ENCODE measurements at places on chromosomes 3 and 15.

DNA sequence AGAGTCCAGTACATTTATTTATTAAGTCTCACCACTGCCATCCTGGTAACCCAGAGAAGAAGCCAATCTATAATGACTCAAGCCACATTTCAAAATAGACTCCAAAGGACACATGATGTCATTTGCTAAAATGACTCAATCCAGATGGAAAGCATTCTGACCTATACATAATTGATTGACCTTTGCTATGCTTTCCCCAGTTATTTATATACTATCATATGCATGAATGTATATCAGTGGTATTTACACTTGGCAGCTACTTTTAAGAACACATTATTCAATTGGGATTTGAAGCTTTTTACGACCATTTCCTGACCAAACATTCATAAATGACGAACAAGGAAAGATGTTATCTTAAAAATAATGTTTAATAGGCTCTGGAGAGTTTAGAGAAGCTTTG lies 297.2 kb downstream of the FHIT start:
- no peak for DNase-seq

DNA sequence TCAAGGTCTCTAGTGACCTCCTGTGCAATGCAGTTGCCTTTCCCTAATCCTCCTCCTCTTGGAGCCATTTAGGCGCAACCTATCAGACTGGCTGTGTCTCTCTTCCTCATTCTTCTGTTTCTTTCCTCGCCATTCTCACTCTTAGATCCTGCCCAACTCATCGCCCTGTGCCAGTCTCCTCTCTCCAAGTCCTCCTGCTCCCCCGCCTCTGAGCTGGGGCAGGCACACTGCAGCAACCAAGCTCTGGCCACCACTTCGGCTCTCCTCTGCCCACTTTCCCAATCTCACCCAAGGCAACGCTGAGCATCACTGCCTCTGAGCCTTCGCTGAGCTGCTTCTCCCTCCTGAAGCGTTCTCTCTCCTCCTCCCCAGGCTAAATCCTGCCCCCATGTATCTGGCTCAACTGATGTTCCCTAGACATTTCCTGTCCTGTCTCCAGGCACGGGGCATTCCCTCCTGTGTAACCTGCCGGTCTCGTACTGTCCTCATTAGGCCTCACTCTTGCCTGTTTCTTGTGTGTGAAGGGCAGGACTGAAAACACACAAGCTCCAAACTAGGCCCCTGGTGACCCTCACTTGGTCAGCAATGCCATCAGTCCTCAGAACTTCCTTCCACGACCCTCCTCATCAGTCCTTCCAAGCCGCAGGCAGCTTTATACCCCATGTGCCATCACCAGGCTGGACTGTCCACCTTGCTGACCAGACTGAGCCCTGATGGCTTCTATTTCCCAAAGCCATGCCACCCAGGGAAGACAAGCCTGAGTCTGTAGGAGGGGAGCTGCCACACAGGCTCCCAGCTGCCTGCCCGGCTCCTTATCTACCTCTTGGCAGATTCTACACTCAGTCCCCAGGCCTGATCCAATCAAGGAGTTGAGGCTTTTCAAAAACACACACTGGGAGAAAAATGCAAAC lies 85.6 kb downstream of the SEC22A start:
- DNase-seq = no peak

DNA sequence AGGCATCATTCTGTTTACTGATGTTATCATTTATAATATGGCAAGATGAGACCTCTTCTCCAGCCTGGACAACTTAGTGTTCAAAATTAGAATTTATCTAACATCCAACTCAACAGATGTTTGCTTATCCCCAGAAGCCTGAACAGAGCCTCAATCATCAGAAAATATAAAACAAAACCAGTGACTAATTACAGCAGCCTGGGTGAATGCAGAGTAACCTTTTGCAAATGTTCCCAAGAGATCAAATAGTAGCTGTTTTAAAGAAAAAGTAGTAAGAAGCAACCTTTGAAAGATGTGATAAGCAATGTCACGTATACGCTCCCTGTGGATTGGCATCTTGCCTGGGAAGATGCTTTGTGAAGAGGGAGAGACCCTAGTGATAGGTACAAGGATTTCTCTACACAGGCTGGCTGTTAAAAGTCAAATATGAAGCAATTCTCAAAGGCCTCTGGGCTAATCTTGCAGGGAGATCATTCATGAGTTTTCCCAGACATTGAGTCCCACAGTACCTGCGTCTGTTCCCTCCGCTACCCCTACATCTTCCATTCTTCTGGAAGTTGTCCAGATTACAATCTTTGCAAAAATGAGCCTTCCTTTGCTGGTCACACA lies 39.3 kb upstream of the PRICKLE2 start:
- DNase-seq = no peak

DNA sequence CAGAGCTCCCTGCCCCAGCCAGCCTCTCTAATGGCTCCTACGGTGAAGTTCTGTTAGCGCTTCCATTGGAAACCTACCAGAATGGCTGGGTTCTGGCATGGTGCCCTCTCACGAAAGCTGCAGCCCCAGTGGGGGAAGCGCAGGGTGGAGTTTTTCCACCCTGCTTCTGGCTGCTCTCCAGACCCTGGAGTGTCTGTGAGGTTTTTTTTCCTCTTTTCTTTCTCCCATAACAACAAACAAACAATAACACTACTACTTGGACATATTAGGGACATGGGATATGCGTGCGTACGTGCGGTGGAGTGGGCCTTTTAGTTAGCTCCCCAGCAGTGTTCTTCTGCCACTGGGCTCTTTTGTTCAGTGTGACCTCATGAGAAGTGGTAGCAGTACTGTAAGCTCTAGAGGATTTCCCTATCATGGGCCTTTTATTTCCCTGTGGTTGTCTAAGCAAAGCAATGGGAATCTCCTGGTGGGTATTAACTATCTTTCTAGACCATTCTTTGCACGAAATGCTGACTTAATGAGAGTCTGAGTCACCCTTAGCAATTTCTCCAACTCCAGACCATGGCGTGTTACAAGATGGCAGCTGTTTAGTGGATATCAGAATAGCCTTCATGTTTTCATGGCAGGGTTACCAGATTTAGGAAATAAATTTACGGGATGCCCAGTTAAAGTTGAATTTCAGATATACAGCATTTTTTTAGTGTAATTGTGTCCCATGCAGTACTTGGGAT lies 161.9 kb downstream of the FNDC3B start:
- no peak for DNase-seq

DNA sequence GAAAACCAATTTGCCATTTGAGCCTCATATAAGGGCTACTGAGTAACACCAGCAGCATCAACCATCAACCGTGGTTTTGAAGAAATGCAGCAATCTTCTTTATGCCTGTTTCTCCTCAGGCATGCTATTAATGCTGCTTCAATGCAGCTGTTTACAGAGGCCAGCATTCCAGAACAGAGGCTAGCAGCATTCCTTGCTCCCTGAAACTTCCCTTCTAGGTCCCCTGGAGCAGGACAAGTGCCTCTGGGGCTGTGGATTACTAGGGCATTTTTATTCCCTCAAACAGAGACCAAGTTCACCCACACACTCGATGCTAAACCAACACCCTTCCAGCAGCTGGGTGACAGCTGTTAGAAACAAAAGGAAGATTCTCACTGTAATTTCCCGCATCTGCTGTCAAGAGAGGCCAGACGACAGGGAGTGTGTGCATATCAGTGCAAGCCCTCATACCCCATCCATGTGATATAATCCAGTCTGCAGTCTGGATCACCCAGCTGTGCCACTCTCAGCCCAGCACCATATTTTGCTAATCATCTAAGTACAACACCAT lies 57.5 kb downstream of the HOMER2 start:
- no peak for DNase-seq

DNA sequence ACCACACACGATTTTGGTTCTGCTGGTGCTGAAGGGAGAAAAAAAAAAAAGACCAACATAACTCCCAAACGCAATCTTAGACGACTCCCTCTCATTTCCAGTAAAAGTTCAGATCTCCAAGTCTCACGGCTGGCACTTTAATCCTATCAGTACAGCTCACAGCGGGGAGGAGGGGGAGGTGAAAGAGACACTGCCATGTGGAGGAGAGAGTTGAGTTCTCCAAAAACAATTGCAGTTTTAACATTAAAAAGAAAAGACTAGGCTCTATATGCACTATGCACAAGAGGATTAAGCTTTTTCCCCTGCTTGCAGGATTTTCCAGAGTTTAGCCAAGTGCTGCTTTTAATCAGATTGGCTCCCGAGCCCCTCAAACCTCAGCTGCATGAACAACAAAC lies 16.8 kb downstream of the BMF start:
- DNase-seq = no peak

DNA sequence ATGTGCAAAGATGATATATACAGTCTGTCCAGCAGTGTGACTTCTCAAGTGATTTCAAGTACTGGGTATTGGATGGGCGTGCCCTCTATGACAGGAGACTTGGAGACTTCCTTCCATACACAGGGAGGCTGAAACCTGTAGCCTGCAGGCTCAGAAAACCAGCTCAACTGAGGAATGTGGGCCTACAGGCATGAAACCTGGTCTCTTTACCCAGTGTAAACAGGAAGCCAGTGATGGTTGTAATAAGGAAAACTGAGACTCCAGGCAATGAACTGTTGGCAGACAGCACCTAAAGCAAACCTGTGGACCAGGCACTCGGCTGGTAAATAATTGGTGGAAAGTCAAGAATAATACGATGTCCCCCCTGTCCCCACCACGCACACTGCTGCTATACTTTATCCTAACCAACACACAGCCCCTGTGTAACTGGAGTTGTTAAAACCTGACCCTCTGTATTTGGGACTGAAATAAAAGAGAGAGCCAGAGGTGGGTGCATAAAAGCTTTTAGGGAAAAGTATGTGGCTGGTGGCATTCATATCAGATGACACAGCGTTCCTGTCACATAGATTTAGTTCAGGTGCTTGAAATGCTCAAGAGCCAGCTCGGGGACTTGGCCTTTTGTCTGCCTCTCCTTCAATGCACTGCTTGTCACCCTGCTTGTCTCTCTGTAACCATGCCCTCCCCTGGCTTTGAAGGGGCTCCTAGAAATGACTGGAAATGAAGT lies 144.7 kb downstream of the TPRG1 start:
- no peak for DNase-seq

DNA sequence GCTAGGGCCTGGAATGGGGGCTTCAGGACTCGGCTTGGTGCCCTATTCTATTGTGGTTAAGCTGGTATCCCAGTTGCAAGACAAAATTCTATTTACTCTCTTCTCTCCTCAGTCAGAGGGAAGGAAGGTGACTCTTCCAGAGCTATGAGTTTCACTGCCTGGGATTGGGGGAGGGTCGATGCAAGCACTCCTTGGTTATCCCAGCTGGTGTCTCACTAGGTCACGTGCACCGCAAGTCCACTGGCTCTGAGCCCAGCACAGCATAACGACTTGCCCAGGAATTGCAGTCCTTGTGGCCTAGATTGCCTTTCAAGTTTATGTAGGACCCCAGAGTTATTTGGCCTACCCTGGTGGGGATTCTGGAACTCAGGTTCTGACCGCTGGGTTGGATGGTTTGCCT lies 958.8 kb downstream of the IGSF11 start:
- no peak for DNase-seq

GRCh38 chr3:58322793-58323192 lies 9.9 kb upstream of the PXK start:
- DNase-seq = no peak

- no peak for DNase-seq
Measured at GRCh38 chr3:42805141-42805821, 991 bp upstream of the HIGD1A start.

DNA sequence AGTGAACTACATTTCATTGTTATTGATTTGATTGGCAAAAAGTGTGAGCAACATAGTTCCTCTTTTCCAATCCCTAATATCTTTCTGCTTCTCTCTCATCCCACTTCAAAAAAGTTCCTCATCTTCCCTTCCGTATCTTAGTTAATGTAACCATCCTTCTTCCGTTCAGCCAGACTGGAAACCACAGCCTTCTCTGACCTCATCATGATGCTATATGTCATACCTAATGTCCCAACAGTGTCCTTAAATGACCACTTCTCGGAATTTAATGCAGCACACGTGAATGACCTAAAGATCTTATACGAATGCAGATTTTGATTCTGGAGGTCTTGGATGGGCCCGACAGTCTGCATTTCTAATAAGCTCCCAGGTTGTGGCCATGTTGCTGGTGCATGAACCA lies 320.3 kb upstream of the SATB1 start:
- no peak for DNase-seq

DNA sequence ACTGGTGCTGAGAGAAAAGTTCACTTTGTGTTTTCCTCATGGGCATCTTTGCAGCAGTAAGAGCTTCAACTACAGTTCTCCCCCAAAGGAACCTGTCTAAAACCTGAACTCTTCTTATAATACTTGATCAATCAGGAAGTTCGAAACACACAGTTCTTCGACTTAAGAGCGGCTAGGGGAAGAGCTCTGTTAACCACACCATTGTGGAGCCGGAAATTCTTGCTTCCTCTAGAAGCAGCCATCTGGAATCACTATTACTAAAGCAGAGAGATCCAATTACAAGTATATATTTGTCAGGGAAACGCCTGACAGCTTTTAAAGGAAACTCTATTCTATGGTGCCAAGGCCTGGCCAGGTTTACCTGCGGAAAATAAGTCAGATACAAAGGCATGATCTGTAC lies 337.3 kb upstream of the CBLB start:
- DNase-seq = no peak

GRCh38 chr3:127325629-127325961 lies 37.7 kb upstream of the PRR20G start:
- DNase-seq = no peak

- DNase-seq = no peak
Measured at GRCh38 chr3:108565506-108565905, 23.7 kb downstream of the CIP2A start.

DNA sequence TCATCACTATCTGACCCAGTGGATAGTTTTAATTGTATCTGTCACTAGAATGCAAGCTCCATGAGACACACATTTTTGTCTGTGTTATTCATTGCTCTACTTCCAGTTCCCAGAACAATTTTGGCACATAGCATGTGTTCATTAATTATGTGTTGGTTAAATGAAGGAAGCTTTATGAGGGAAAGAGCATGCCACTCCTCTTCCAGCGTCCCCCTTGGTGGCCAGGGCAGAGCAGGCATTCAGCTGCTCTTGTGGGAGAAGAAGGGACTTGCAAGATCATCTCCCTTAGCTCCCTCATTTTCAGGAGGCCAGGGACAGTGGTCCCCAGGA lies 489 bp upstream of the GALNT15 start:
- no peak for DNase-seq

DNA sequence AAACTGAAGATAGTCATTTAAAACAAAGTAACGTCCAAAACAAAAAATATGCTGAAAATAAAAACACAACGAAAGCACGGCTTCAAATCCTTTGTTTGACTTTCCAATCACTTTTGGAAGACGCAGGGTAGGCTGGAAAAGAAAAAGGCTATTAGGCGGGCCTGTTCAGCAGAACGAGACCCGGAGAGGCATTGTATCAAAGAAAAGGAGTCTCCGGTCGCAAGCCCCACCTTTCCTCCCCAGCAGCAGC lies 691 bp downstream of the SENP7 start:
- DNase-seq = no peak

DNA sequence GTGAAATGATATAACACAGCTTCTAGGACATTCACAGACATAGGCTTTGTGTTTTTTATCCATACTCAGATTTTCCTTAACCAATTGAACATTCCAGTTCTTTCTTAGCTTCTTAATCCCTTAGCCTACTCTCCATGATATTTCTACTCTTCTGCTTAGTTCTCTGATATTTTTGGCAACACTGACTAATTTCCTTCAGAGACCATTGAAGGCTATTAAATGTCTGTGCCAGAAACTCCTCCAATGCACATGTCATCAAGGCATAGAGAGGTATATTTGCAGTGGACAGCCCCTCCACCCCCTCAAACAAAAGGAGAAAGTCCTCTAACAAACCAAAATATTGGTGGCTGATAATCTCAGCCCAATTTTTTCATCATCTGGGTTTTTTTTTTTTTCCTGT lies 105.9 kb upstream of the TSC22D2 start:
- no peak for DNase-seq

GRCh38 chr3:50177346-50177745 lies 14.1 kb upstream of the GNAT1 start:
- DNase-seq = no peak

- DNase-seq = no peak
Measured at GRCh38 chr3:133973249-133973980, 56.3 kb downstream of the SLCO2A1 start.
